ENCODE measurements at places on chromosomes 2 and 18.

DNA sequence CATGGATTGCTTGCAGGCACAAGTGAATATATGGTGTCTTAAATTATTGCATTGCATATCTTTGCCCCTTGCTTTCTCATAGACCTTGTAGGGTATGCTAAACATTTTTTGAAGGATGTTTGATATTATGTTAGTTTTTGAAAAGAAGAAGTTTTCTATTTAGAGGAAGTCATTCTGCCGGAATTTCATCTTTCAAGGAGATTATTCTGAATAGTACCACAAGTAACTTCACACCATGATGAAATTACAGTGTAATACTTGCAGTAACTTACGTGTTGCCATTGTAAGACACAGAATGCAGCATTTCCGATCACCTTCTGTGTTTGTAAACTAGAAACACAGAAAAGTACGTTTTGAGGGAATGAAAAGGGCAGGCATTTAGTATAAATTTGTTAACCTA is 71.9 kb downstream of the ACVR2A start:
- DNase-seq = no peak

DNA sequence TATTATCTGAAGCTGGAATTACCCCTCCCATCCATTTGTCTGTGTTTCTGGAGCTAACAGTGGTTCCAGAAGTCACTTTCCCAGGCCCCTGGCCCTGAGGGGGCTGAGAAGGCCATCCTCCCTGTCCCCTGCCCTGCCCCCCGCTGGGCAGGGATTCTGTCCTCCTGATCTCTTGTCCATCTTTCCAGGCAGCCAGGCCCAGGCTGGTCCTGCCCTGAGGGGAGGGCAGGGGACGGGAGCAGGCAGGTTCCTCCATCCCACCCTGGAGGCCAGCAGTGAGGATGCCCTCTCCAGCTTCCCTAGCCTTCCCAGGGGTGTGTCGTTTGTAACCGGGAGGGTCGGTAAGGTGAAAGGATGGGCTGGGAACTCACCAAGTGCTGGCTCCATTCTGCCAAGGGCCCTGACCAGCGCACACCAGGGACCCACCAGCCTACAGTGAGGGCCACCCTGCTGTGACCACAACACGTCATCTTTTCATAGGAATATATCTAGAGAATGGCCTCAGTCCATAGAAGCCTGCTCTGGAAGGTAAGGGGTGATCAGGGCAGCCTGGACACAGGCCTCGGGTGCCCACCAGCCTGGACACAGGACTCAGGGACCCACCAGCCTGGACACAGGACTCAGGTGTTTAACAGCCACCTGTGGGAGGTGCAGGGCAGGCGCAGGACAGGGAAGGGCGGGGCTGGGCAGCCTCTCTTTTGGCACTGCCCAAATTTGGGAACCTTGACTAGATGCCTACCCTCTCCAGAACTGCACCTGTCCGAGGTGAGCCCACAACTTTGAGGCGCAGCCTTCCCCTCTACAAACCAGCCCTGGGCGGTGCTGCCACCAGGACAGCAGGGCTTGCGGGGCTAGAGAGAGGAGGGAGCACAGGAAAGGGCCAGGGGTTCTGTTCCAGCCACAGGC is 35.8 kb upstream of the GPC1 start:
- no peak for DNase-seq

DNA sequence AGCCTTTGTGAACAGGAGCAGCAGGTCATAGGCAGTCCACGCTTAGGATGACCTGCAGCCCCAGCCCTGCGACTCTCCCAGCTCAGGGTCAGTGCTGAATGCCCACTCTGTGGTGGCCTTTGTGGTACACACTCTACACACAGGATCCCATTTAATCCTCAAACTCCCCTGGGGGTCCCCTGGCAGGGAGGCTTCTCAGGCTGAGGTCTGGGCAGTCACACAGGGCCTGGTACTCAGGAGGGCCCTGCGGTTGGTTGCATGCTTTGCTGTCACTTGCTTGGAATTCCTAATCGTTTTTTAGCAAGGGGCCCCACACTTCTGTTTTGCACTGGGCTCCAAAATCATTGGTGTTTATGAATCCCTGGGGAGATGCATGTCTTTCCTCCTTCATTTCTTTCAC is 113.0 kb downstream of the EML6 start:
- no peak for DNase-seq

GRCh38 chr2:151325581-151326095 is 31.8 kb upstream of the TNFAIP6 start:
- DNase-seq = no peak

DNA sequence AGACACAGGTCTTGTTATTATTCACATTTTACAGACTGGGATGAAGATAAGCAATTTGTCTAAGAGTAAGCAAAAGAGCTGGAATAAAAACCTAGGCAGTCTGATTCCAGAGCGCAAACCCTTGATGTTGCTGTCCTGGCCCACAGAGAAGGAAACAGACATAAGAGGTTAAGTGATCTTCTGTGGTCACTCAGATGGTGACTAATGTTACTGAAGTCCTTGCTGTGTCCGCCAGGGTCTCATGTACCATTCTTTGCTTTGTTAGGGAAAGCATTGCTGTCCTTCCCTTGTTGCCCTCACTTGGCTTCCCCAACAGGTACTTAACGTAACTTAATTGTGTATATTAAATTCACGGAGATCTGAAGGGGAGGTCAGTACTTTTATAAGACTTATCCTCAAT is 14.9 kb upstream of the FAP start:
- no peak for DNase-seq
